ENCODE measurements at places on chromosomes 13 and 19. TPM values are rescaled to one million over a fixed set of nuclear protein-coding genes. Genes with fewer than 3 reads are reported as not detected.
A peak's percentile ranks its signal among the peaks of the same experiment; 100 is the strongest.

ZNF91 gene
- 79.6 TPM for total RNA-seq

DNA sequence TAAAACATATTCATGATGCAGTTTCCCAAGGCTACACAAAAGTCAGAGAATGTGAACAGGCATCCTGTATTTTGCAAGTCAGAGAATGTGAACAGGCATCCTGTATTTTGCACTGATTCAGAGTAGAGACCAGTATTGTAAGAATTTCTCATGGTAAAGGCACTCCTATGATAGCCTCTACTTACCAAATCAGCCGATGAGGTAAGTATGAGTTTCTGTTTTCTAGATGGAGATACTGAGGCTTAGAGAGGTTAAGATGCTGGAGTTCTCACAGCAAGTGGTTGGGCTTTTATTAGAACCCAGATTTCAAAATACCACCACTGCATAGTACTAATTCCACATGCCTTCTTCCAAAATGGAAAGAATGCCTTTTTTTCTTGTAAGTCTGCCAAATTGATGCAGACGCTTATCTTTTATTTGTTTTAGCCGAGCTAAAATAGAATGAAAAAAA lies 12.3 kb downstream of the TPT1 start:
- no peaks in the 10 kb centered on the region for H3K27me3 ChIP-seq
- H3K4me1 ChIP-seq = peaks cover 22% of the 10 kb centered on the region
- DNase-seq = no peak

DNA sequence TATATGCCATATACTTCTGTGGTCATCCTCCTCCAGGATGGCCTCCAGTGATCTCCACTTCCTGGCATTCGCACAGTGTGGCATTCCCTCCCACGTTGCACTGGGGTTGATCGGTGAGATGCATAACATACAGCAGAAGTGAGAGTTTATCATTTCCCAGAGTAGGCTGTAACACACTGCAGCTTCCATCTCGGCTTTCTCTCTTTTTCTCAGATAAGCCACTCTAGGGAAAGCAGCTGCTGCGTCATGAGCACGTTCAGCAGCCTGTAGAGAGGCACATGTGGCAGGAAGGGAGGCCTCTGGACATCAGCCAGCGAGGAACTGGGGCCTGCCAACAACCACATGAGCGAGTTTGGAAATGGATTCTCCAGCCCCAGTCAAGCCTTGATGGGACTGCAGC lies 807.1 kb downstream of the DIAPH3 start:
- DNase-seq = peak; percentile 84
- H3K4me1 ChIP-seq = no peaks in the 10 kb centered on the region
- no peak overlapping the region for H3K4me3 ChIP-seq

MYO1F gene
- 326 TPM for total RNA-seq

SHISA7 gene
- total RNA-seq = not detected

GPX4 gene
- 275 TPM for total RNA-seq

DNA sequence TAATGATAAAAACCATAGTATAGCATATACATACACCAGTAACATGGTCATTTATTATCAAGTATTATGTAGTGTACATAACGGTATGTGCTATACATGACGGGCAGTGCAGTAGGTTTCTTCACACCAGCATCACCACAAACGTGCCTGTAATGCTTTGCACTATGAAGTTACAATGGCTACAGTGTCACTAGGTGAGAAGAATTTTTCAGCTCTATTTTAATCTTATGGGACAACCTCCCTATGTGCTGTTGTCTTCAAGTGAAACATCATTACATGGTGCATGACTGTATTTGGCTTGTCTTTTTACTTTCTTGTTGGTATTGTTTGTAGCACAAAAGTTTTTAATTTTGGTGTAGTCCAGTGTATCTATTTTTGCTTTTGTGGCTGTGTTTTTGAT lies 18.7 kb downstream of the CDK8 start:
- H3K27ac ChIP-seq = no peak overlapping the region
- H3K4me3 ChIP-seq = no peak overlapping the region
- H3K27me3 ChIP-seq = no peaks in the 10 kb centered on the region
- no peak for DNase-seq
- no peaks in the 10 kb centered on the region for H3K4me1 ChIP-seq

GRCh38 chr19:43489310-43489709 lies 15.2 kb downstream of the PHLDB3 start:
- H3K4me3 ChIP-seq = no peak overlapping the region
- no peak for DNase-seq
- H3K4me1 ChIP-seq = peaks cover 8% of the 10 kb centered on the region
- no peaks in the 10 kb centered on the region for H3K27me3 ChIP-seq

GRCh38 chr13:20561741-20562140 lies 5.2 kb upstream of the IFT88 start:
- H3K36me3 ChIP-seq = no peaks in the 10 kb centered on the region
- no peak overlapping the region for H3K27ac ChIP-seq
- peaks cover 11% of the 10 kb centered on the region for H3K4me1 ChIP-seq
- DNase-seq = no peak
- no peak overlapping the region for H3K4me3 ChIP-seq
- no peaks in the 10 kb centered on the region for H3K27me3 ChIP-seq

DNA sequence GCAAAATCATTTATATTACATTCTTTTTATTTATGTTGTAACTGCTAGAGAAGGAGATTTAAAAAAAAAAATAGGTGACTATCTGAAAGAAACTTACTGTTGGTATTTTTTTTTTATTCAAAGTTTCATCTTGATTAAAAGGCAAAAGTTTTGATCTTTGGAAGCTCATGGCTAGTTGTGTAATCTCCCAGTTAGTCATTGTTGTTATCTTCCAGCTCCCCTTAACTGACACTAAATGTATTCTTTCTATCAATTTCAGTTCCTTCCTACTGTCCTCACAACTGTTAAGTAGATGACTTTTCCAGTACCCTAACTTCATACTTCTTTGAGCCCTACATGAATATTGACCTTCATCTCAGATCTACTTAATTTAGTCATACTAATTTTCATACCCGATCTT lies 71.1 kb downstream of the PIBF1 start:
- H3K27me3 ChIP-seq = no peaks in the 10 kb centered on the region
- no peak for DNase-seq
- H3K4me3 ChIP-seq = no peak overlapping the region
- no peaks in the 10 kb centered on the region for H3K4me1 ChIP-seq
- H3K27ac ChIP-seq = no peak overlapping the region
- H3K36me3 ChIP-seq = peaks cover 73% of the 10 kb centered on the region

GRCh38 chr19:15506074-15506571 lies 2.2 kb upstream of the CYP4F22 start:
- H3K27me3 ChIP-seq = peaks cover 22% of the 10 kb centered on the region
- H3K27ac ChIP-seq = no peak overlapping the region
- peaks cover 11% of the 10 kb centered on the region for H3K4me1 ChIP-seq
- DNase-seq = no peak

RPS15 gene
- total RNA-seq = 4,344 TPM

ERFL gene
- total RNA-seq = 2.3 TPM

DNA sequence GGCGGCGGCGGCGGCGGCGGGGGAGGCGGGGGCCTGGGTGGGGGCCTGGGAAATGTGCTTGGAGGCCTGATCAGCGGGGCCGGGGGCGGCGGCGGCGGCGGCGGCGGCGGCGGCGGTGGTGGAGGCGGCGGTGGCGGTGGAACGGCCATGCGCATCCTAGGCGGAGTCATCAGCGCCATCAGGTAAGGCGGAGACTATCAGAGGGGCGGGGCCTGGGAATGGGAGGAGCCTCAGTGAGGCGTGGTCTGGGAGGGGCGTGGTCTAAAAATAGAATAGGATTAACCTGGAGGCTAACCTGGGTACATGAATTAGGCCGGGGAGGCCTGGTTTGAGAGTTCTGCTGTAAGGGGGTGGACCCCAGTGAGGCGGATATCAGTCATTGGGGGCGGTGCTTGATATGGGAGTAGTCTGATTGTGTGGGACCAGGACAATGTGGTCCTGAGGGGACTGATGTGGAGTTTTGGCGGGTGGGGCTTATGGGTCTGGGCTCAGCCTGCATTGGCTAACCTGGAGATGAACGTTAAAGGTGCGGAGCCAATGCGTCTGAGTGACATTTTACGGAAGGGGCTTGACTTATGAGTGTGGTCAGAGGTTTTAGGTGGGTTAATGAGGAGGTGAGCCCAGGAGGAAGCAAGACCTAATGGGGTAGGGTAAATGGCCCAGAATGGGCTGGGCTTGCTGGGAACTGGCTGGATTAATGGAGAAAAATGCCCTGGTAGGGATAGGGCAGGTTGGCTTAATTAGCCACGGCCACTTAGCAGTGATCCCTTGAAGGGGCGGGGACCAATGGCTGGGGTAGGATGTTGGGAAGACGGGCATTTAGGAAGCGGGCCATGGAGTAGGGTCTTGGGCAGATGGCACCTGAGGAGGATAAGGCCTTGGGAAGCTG lies 1.4 kb downstream of the CAPNS1 start:
- H3K36me3 ChIP-seq = peaks cover 38% of the 10 kb centered on the region
- H3K27me3 ChIP-seq = no peaks in the 10 kb centered on the region
- peaks cover 21% of the 10 kb centered on the region for H3K4me1 ChIP-seq
- peak overlapping the region; percentile 88 for H3K4me3 ChIP-seq
- DNase-seq = peak; percentile 95

GRCh38 chr13:37966266-37966665 lies 96.7 kb upstream of the TRPC4 start:
- no peaks in the 10 kb centered on the region for H3K4me1 ChIP-seq
- no peaks in the 10 kb centered on the region for H3K27me3 ChIP-seq
- H3K4me3 ChIP-seq = no peak overlapping the region
- no peak overlapping the region for H3K27ac ChIP-seq
- H3K36me3 ChIP-seq = no peaks in the 10 kb centered on the region

CBLC gene
- total RNA-seq = not detected

DNA sequence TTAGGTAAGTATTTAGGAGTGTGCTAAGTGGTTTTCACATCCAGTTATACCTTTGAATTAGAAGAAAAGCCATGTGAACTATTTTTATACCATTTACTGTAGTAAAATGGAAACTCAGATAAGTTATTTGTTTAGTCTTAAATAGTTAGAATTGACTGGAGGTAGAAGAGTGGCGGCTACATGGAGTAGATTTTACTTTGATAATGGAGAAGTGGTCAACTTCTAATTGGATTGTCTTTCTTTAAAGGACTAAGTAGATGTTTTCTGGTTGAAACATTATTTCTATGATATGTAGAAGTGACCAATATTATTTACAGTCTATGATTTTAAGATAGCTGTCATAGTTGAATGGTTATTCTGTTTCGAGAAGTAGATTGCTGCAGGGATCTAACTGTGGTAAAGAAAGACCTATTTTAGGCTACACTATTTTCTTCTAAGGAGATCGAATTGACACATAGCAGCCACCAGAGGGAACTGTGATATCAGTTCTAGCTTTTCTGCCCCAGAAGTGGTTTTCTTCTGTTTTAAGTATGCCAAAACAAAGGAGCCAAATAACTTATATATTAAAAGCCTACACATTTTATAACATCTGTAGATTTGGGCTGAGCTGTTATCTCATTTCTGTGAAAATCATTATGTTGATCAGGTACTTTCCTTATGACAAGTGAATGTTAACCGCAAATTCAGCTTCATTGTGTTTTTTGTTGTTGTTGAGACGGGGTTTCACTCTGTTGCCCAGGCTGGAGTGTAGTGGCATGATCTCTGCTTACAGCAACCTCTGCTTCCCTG lies 26.1 kb downstream of the ZMYM2 start:
- H3K4me1 ChIP-seq = peaks cover 39% of the 10 kb centered on the region
- DNase-seq = no peak
- no peak overlapping the region for H3K4me3 ChIP-seq

DNA sequence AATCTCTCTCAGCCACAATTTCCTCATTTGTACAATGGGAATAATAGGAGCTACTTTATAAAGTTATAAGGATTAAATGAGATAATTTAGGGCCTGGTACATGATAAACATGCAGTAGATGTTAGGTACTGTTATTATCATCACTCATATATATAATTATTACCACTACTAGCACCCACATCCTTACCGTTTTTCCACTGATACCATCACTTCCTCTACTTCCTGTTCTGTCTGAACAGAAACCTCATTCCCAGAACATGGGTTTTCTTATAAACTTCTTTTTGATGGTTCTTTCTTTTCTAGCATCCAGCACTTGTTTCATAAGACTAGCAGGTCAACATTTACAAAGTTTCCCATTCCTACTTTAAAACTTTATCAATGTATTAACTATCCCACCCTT lies 6.3 kb downstream of the CDADC1 start:
- H3K27ac ChIP-seq = no peak overlapping the region
- peaks cover 53% of the 10 kb centered on the region for H3K36me3 ChIP-seq
- DNase-seq = no peak
- H3K4me3 ChIP-seq = no peak overlapping the region

- H3K36me3 ChIP-seq = no peaks in the 10 kb centered on the region
- H3K4me1 ChIP-seq = no peaks in the 10 kb centered on the region
- no peak for DNase-seq
- no peak overlapping the region for H3K27ac ChIP-seq
- H3K27me3 ChIP-seq = no peaks in the 10 kb centered on the region
- no peak overlapping the region for H3K4me3 ChIP-seq
Observed at GRCh38 chr13:110317496-110318195, 10.6 kb downstream of the COL4A2 start.

GRCh38 chr13:79458436-79458835 lies 22.5 kb upstream of the NDFIP2 start:
- no peaks in the 10 kb centered on the region for H3K27me3 ChIP-seq
- no peaks in the 10 kb centered on the region for H3K4me1 ChIP-seq
- H3K27ac ChIP-seq = no peak overlapping the region
- H3K36me3 ChIP-seq = no peaks in the 10 kb centered on the region
- no peak overlapping the region for H3K4me3 ChIP-seq

ICAM5 gene
- total RNA-seq = 0.33 TPM

HCST gene
- 42.1 TPM for total RNA-seq

- no peak overlapping the region for H3K27ac ChIP-seq
- no peak for DNase-seq
- H3K27me3 ChIP-seq = no peaks in the 10 kb centered on the region
- H3K4me3 ChIP-seq = no peak overlapping the region
Observed at GRCh38 chr13:101978552-101979315, 423.1 kb downstream of the FGF14 start.

DNA sequence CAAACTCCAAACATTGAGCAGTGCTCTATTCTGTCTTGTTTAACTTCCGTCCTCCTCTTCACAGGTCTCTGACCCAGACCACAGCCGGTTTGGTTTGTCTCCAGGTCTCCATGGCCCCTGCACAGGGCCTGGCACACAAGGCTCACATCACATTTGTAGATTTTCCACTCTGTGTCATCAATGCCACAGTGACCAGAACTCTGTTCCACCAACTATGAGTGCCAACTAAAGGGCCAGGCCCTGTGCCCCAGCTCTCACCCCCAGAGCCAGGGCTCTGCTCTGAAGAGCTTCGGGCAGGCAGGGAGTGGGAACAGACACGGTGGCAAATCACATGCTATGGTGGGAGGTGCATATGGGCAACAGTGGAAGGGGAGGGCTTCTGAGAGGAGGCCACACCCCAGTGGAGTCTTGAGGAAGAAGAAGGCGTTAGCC lies 16.0 kb downstream of the SMG9 start:
- H3K4me1 ChIP-seq = peaks cover 23% of the 10 kb centered on the region
- no peak overlapping the region for H3K4me3 ChIP-seq
- peaks cover 80% of the 10 kb centered on the region for H3K36me3 ChIP-seq
- peak overlapping the region; percentile 74 for H3K27ac ChIP-seq
- no peak for DNase-seq

- no peak overlapping the region for H3K27ac ChIP-seq
- no peaks in the 10 kb centered on the region for H3K27me3 ChIP-seq
- peaks cover 33% of the 10 kb centered on the region for H3K4me1 ChIP-seq
Observed at GRCh38 chr13:50889317-50889716, 20.3 kb upstream of the RNASEH2B start.

EDNRB gene
- total RNA-seq = 51.5 TPM

GRCh38 chr19:58395220-58395978 lies at the start of gene RNF225:
TSS of gene RNF225 (plus strand) at chr19:58395656. CDS start at chr19:58396090, 434 bp downstream.
- H3K27me3 ChIP-seq = peaks cover 13% of the 10 kb centered on the region
- DNase-seq = no peak
- peaks cover 52% of the 10 kb centered on the region for H3K36me3 ChIP-seq
- no peak within 1 kb of the TSS for H3K4me3 ChIP-seq
- no peak within 1 kb of the TSS for H3K27ac ChIP-seq

KLK1 gene
- 5.9 TPM for total RNA-seq

- DNase-seq = no peak
- peaks cover 5% of the 10 kb centered on the region for H3K4me1 ChIP-seq
- no peak overlapping the region for H3K4me3 ChIP-seq
Observed at GRCh38 chr13:33871207-33872004, 53.5 kb downstream of the RFC3 start.
